IPS DF 19.7 (cell line): ENCODE measurements at places on chromosomes 5 and 9.

DNA sequence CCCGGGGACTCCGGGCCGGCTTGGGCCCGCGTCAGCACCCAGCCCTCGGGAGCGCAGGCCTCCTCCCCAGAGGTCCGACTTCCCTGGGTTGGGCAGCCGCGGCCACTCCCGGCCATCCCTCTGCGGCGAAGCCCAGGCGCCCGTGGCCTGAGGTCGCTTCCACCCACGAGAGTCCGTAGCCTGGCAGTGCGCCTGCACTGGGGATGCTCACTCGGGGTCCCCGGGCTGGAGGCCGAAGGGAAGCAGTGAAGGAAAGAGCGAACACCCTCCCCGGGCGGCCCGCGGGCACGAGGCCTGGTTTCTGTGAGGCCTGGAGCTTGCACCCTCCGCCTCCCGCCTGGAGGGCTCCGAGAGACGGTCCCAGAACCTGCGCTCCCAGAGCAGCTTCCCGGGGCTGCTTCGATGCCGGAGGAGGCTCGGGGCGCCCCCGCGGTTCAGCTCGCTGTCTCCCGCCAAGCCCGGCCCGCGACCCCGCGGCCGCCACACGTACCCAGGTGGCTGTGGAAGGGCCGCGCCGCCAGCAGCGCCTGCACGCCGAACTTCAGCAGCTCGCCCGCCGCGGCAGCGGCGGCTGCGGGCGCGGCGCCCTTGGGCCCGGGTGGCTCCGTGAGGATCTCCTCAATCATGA is 607 bp downstream of the BARX1 start:
- DNase-seq, result no peak

DNA sequence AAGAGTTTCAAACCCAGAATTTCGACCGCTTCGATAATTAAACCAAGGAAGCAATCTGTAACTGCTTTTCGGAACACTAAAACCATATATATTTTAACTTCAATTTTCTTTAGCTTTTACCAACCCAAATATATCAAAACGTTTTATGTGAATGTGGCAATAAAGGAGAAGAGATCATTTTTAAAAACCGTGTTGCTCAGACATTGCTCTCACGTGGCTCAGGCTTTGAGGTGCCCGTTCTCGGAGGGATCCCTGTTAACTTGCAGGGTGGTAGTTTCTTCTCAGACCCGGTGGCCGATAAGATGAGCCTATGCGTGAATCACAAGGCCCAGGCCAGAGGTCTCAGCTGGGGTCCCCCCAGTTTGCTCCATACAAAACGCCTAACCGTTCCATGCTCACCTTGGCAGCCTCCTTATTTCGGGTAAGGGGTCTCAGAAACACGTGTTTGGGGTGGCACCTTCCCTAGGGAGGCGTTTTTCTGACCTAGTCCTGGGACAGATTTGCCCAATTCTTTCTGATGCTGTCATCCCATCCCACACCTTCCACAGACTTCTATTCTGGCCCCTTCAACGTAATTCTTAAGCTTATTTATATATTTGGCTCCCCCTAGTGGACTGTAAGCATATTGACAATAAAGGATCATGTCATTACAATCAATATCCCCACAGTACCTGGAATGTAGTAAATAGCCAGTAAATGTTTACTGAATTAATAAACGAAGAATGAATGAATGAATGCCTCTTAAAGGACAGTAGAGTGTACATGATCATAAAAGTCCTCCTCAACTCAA is 48.1 kb downstream of the THBS4 start:
- DNase-seq, result no peak

GRCh38 chr5:757346-757930 is 27.1 kb downstream of the ZDHHC11B start:
- DNase-seq, result no peak

GRCh38 chr9:98657897-98658296 is 50.8 kb downstream of the GABBR2 start:
- DNase-seq, result no peak

DNA sequence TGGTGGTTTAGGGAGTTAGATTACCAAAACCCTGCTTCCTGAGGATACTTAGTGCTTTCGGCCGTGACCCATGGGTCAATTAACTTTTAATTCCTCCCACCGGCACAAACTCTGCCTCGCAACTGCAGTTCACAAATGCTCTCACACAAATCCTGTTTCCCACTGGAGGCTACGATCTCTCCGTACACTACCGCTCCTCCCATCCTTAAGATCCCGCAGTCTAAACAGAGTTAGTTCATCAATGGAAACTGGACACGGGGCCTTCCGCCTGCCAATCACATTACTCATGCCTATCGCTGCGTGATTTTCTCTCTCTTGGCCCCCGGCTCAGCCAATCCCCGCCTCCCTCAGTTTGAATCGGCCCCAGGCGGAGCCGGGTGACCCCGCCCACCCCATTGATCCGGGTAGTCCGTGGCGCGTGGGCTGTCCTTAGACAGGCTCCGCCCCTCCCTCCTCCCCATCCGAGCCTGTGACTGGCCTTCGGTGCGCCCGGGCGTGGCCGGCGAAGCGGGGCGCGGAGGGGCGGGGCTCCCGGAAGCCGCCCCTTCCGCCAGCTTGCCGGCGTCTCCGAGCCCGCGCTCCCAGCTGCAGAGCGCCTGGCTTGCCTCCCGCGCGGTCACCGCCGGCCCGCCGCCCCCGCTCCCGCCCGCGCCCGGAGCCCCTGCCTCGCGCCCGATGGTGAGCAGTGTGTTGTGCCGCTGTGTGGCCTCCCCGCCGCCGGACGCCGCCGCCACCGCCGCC is at the start of gene SLC25A25:
Gene SLC25A25 (plus strand): TSS at position 588 of the 741 bp plus-strand sequence. CDS start 88 bp downstream, at position 676.
- peak; percentile 90 for DNase-seq

GRCh38 chr5:74303578-74303977 is 336.9 kb downstream of the ENC1 start:
- DNase-seq, result no peak
